ENCODE measurements at places on chromosomes 2 and 18. TPM values are rescaled to one million over a fixed set of nuclear protein-coding genes. Genes with fewer than 3 reads are reported as not detected.

- DNase-seq, result no peak
Measured at GRCh38 chr2:42230891-42231290, 61.7 kb downstream of the EML4 start.

DNA sequence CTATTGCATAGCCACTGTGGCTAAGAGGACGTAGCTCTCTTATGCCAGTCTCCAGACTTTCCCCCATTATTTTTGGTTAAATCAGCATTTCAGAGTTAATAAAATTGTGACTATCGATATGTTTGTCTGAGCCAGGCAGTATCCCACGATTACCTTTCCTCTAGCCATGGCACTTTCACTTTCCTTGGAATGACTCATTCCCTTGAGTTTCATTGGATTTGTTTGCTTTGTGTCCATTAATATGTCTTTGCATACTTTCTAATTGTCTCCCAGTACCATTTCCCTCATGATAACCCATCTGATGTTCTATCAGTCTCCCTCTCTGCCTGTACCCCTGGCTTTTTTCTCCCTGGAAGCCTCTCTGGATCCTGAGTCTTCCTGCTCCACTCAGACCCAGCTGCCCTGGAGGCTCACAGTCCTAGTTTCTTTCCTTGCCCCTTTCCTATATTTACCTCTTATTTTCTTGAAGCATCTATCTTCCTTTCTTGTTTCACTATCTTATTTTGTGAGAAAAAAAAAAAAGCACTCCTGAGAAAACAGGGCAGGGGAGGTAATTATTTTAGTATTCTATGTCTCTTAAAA, 126.1 kb downstream of the MTX2 start:
- DNase-seq, result no peak

Gene UGT1A5
- polyA plus RNA-seq, result not detected

Gene SP140
- 0.29 TPM for polyA plus RNA-seq

Gene FAM110C
- polyA plus RNA-seq, result not detected

Gene TUBA4B
- polyA plus RNA-seq, result not detected

Measured in BJ (cell line).